SJCRH30 (cell line): ENCODE measurements at places on chromosomes 2 and 18.

GRCh38 chr2:136932700-136933099, 167.4 kb downstream of the THSD7B start:
- DNase-seq, result peak; percentile 21
- H3K27me3 ChIP-seq, result no peaks in the 10 kb centered on the region
- H3K4me1 ChIP-seq, result no peaks in the 10 kb centered on the region

DNA sequence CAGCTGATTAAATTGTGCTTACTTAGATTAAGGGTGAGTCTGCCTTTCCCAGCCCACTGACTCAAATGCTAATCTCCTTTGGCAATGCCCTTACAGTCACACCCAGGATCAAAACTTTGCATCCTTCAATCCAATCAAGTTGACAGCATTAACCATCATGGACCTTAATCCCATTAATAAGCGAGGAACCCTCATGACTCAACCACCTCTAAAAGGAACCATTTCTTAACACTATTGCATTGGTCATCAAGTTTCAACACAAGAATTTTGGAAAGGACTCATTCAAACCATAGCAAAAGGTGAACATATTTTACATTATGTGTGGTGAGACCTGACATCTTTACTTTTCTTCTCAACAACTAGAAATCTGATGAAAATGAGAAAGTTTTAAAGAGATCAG, 187.0 kb downstream of the OSR1 start:
- no peak overlapping the region for H3K27ac ChIP-seq
- H3K27me3 ChIP-seq, result no peaks in the 10 kb centered on the region
- no peak for DNase-seq
- no peak overlapping the region for H3K4me3 ChIP-seq
- no peaks in the 10 kb centered on the region for H3K4me1 ChIP-seq

GRCh38 chr2:11904029-11904428, 157.6 kb downstream of the LPIN1 start:
- no peak overlapping the region for H3K27ac ChIP-seq
- no peaks in the 10 kb centered on the region for H3K27me3 ChIP-seq
- no peaks in the 10 kb centered on the region for H3K4me1 ChIP-seq
- H3K4me3 ChIP-seq, result no peak overlapping the region

GRCh38 chr18:4641771-4642368, 186.8 kb upstream of the DLGAP1 start:
- no peak overlapping the region for H3K4me3 ChIP-seq
- no peaks in the 10 kb centered on the region; the same call in 1 of the 2 replicates for H3K4me1 ChIP-seq
- no peaks in the 10 kb centered on the region for H3K36me3 ChIP-seq
- H3K27ac ChIP-seq, result no peak overlapping the region
- peak; percentile 42 for DNase-seq
- no peaks in the 10 kb centered on the region for H3K27me3 ChIP-seq
